ENCODE measurements at places on chromosomes 1 and 21.

DNA sequence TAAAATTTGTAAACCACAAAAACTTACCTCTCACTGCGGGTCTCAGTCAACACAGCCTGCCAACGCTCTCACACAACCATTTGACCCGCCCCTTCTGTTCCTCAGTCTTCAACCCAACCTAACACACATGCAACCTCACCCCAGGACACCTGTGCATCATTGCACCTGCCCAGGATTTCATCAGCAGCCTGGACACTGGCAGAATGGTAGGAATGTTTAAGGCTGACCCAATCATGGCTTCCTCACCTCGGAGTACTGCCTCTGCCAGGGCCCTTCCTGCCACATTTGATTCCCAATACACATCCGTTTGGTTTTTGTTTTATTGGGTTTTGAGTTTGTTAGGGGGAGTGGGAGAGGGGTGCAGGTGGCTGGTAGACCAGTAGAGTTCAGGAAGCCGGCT, 40.7 kb downstream of the TOMM20 start:
- no peak for DNase-seq

DNA sequence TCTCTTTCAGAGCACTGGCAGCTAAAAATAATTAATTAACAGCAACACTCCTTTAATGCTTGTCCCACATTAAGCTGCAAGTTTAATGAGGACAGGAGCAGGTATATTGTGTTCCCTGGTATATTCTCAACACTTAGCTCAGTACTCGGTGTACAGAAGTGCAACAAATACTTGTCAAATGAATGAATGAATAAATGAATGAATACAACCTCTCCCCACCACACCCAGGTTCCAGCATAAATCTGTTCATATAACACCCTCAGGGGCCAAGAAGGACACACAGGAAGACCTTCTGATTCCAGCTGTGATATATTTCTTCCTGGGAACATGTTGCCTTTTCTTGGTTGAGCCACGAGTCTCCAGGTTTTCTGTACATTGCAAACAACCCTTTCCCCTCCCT, 38.1 kb upstream of the RD3 start:
- DNase-seq: no peak

GRCh38 chr1:246476771-246477170, 30.3 kb downstream of the SMYD3 start:
- DNase-seq: no peak

DNA sequence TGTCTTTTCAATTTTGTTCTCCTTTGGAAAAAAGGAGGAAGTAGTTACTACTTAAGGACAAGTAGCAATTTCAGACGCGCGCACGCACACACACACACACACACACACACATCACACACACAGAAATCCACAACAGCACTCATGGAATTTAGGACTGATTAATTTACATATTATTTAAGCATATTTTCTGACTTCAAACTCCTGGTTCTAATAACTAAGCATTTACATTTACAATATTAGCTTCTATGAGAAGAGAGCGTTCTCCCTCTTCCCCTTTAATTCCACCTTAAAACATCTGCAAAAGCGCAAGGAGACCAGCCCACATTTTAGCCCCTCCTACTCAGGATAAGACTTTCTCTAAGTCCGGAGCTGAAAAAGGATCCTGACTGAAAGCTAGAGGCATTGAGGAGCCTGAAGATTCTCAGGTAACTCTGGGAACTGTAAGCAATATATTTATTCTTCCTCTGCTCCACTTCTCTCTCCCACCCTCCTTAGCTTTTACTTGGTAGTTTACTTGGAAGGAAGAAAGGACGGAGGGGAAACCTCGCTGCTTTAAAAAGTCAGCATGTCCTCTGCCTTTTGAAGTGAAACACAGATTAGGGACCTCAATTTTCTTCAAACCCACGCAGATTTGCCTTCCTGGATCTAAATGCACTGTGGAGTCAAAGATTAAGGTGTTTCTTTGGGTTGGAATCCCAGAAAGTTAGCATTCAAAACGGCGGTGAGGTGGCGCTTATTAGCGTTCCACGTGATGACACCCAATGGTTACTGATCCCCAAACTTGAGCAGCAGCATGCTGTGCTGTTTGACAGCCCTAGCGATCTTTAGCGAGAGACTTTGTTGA, at the start of gene PLA2G4A:
TSS of gene PLA2G4A (plus strand) at position 339 of the 844 bp plus-strand sequence. CDS start 25,406 bp downstream, outside the sequence.
- DNase-seq: no peak

DNA sequence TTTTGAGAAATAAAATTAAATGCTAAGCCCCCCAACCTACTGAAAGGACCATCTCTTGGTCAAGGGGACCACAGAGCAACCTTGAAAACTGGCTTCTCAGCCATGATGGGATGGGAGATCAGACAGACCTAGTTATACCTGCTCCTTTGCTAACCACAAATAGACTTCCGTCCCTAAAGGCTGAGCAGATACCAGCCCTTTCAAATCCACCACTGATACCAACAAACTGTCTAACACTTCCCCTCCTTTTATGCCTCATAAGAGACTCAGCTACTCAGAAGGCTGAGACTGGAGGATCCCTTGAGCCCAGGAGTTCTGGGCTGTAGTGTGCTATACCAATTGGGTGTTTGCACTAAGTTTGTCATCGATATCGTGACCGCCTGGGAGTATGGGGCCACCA, 407.3 kb downstream of the SIPA1L2 start:
- DNase-seq: no peak

DNA sequence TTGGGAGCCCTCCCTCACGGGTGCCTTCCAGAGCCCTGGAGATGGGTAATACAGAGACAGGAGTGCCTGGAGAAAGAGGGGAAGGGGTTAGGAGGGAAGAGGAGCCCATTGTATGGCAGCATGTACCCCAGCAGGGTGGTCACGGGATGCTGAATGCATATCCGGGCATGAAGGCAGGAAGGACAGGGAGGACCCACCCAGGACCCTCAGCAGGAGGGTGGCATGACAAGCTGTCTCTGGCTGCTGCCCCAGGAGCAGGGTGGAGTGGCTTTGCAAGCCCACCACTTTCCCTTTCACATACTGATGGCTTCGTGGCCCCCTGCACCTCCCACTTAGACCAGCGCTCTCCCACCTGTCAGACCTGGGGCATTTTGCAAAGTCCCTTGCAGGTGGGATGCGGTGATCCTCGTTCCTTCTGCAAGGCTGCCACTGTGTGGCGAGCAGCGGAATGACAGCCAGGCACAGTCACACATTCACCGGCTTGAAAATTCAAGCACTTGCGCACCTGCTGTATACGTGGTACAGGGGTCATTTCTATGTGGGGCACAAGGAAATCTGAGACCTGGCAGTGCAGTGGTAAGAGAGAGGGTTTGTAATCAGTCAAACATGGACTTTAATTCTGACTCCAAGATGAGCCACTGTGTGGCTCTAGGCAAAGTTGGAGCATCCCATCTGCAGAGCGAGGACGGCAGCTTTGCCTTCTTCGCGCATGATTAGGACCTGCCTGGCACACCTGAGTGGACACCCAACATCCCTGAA, 53.2 kb upstream of the TMEM51 start:
- peak; percentile 75 for DNase-seq

DNA sequence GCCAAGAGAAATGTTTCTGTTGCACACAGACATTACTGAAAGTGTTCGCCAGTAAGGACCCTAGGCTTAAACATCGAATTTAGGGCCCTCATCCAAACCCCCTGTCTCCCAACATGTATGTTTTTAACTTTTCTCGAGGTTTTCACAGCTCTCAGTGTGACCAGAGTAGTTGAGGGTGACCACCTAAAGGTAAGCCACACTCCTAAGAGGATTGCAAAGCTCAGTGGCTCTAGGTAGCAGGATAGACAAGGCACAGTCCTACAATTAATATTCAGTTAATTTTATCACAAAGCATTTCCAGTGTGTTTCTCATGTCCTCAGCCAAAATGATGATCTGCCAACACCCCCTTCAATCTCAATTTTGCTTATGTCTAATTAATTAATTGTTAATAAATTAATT, 695 bp upstream of the ALG14 start:
- no peak for DNase-seq
